ENCODE measurements at places on chromosomes 7 and 10.
A peak's percentile ranks its signal among the peaks of the same experiment; 100 is the strongest.

GRCh38 chr7:111736552-111736874 is 174.2 kb upstream of the IMMP2L start:
- DNase-seq: no peak

GRCh38 chr7:133829336-133829897 is 297.7 kb upstream of the LRGUK start:
- no peak for DNase-seq

- peak; percentile 37 for DNase-seq
These were observed 63.2 kb upstream of the TOMM7 start for GRCh38 chr7:22885797-22886261.

- DNase-seq: no peak
These were observed 18.9 kb downstream of the RCC1L start for GRCh38 chr7:75054744-75055143.

DNA sequence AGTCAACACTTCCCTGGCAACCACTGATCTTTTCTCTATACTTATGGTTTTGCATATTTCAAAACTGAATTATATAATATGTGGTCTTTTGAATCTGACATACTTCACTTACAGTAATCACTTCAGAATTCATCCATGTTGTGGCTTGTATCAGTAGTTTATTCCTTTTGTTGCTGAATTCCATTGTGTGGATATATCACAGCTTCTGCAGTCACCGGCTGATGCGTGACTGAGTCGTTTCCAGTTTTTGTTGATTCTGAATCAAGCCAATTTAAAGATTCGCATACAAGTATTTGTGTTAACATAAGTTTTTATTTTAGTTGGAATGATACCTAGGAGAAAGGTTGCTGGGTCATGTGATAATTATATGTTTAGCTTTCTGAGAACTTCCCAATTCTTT is 672.5 kb upstream of the ANKRD30A start:
- DNase-seq: no peak

DNA sequence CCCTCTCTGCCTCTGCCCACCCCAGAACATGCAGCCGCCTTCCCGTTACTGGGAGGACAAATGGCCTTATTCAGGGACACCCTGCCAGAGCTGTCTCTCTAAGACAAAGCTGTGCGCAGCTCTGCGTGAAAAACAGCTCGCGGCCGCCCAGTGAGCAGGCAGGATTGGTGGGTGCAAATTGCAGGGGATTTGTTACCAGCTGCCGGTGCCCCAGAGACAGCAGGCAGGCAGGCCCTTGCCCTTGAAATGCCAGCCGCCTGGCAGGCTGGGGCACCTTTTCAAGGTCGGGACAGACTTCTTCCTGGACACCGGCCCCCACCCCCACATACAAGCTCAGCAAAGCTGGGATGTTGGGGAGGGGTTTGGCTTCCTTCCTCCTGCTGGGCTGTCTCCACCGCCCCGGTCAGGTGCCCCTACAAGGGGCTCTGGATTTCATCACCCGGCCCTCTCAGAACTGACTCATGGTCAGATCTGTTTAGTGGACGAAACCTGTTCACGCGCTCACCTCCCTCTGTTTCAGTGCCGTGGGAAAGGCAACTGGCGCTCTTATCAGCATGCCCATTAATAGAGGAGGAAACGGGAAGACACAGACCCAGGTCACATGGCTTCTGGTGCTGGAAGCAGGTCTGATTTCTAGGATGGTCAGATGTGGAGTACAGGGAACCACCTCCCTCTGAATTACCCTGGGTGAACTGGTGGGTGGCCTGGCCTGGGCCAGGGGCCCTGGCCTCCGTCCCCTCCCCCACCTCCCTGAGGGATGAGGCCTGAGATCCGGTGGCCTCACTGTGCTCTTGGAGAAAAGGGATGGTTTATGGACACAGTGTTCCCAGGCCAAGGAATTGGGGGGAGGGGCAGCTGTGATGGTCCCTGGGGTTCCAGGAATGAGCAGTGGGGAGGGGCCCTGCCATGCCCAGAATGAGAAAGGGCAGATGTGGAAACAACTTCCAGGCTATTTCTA is 123.9 kb upstream of the PPIF start:
- DNase-seq: no peak

DNA sequence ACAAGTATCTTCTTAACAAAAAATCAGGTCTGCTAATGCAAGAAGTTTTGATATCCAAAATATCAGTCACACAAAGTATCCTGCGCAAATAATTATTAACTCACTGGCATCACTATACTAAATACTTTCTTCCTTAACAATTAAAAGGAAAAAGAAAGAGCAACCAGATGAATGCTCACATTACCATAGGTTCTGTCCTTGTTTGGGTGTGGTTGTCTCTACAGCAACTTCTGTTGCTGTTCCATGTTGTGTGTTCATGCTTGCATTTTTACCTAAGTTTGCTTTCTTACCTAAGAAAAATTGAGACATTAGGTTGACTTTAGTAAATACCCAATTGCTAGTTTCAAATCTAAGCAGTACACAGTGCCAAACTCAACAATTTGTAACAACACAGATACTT is 32.5 kb downstream of the FZD9 start:
- no peak for DNase-seq

- DNase-seq: peak; percentile 75
These were observed 145.1 kb downstream of the PLXNA4 start for GRCh38 chr7:132430861-132431822.

DNA sequence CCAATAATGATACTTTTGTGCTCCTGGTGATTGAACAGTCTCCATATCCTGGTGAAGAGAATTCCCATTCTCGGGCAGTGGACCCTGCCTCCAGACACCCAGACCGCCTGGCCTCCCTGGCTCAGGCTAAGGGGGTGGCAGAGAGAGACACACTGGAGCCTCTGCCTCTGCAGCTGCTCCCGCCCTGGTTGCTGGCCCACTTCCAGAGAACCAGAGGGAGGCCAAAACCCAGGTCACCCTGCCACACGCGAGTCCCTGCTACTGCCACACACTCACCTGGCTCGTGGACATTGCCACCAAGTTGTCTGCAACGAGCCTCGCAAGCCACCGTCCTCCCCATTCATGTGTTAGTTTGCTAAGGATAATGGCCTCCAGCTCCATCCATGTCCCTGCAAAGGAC is 221.8 kb downstream of the HPSE2 start:
- no peak for DNase-seq

DNA sequence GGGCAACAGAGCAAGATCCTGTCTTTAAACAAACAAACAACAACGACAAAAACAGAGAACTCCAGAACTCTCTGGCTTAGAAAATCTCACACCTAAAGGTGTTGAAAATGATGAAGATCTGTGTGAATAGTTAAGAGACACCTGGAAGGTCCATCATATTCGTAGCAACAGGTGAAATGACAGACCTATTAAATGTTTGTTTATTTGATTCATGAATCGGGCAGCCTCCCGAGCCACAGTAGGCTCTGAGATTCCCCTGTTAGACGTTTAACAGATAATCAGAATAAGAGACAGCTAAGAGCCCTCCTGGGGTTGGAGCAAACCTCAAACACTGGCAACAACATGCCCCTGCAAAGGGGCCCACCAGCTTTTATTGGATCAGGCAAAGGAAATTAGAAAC is 103.7 kb downstream of the LCOR start:
- no peak for DNase-seq

DNA sequence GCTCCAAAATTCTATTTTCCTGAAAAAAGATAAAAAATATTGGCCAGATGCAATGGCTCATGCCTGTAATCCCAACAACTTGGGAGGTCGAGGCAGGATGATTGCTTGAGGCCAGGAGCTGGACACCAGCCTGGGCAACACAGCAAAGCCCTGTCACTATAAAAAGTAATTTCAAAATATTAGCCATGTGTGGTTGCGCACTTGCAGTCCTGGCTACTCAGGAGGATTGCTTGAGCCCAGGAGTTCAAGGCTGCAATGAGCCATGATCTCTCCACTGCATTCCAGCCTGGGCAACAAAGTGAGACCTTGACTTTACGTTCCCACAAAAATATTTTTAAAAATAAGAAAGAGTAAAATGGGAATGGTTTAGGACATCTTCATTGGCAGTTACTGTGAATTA is 104.1 kb upstream of the AFAP1L2 start:
- DNase-seq: no peak

GRCh38 chr7:152894295-152895170 is 135.0 kb downstream of the ACTR3B start:
- DNase-seq: no peak

DNA sequence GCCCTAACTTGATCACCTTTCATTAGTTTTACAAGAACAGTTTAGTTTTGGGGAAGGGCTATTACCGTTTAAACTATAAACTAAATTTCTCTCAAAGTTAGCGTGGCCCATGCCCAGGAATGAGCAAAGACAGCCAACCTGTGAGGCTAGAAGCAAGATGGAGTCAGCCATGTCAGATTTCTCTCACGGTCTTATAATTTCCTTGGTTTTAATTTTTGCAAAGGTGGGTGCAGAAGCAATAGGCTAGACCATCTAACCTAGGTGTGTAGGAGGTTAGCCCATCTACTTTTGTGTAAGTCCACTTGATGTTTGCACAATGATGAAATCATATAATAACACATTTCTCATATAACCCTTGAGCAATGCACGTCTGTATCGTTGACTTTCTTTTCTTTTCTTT is 8.9 kb downstream of the CCL24 start:
- no peak for DNase-seq

GRCh38 chr10:34475274-34475646 is 339.8 kb downstream of the PARD3 start:
- DNase-seq: no peak

GRCh38 chr7:99243751-99244337 is 28.8 kb upstream of the MYH16 start:
- DNase-seq: no peak

DNA sequence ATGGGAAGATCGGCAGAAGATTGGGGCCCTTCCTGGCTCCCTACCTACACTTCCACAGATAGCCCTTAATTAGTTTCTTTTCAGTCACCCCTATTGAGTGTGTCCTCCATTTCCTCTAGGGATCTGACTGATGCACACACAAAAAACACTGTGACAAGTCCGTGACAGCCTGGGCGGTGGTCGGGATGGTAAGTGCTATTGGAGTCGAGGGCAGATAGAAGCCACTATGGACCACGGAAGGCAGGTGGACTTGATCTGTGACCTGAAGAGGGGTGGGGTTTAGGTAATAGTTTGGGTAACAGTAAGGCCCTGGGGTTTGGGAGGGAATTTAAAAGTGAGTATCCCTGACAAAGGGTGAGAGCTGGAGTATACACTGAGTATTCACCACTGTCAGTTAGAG is 53.0 kb downstream of the PDK4 start:
- no peak for DNase-seq

DNA sequence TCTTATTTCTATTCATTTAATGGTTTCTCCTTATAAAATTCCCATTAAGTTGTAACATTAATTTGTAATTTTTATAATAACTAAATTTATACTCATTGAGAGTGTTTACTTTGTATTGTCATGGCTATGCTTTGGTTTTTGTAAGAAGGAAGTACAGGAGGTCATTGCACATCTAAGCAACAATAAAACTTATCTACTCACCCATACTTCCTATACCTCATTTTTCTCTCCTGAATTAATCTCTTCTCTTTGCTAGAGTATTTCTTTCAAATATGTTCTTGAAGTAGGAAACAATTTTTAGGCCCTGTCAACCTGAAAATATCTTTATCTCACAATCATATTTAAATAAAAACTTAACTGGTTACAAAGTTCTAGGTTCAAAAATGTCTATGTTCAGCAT is 95.4 kb upstream of the WDR11 start:
- no peak for DNase-seq

- no peak for DNase-seq
These were observed 90.5 kb upstream of the PDGFA start for GRCh38 chr7:610141-610530.

GRCh38 chr10:126177417-126178030 is 210.8 kb downstream of the ADAM12 start:
- no peak for DNase-seq

DNA sequence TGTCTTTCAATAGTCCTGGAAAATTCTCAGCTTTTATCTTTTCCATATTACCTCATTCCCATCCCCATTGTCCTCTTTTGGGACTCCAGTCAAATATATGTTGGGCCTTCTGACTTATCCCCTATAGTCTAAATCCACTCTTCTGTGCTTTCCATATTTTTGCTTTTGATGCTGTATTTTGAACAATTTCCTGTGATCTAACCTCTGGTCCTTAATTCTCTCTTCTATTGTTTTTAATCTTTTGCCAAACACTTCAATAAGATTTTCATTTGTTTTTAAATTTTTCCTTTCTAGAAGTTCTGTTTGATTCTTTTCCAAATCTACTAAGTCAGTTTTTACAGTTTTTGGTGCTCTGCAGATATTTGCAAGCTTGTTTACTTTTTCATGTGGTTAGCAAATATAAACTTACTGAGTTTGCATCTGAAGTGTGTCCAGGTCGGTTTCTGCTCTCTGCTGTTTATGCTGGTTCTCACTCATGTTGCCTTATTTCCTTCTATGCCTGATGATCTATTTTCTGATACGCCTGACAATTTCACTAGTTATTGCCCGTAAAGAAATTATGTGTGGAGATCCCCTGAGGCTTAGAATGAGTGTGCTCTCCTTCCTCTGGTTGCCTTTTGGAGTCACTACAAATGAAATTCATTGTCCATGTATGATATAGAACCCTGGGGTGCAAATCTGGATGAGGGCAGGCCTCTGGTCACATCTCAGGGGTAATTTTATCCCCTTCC is 110.4 kb downstream of the RBM20 start:
- DNase-seq: no peak

DNA sequence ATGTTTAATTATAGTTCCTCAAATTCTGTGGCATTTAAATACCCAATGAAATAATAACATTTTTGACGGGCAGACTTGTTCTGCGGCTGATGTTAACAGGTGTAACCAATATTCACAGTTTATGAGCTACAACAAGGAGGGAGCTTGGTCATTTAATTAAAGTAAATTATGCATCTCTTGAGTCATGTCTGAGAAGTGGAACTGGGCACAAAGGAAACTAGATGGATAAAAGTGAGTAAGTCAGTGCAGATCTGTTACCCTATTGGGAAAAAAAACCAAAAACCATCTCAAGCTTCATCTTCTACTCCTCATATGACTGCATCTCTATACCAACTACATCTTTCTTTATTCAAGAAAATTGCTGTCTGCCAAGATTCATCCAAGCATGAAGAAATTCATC is 24.0 kb downstream of the ANKRD22 start:
- no peak for DNase-seq

All from CD4-positive, alpha-beta T cell treated with Interleukin-15 for 4 hours (primary cell).